NCI-H2107 (cell line): ENCODE measurements at places on chromosomes 6 and 20.

- DNase-seq = no peak
Observed at GRCh38 chr6:37952027-37952426, 132.5 kb downstream of the ZFAND3 start.

DNA sequence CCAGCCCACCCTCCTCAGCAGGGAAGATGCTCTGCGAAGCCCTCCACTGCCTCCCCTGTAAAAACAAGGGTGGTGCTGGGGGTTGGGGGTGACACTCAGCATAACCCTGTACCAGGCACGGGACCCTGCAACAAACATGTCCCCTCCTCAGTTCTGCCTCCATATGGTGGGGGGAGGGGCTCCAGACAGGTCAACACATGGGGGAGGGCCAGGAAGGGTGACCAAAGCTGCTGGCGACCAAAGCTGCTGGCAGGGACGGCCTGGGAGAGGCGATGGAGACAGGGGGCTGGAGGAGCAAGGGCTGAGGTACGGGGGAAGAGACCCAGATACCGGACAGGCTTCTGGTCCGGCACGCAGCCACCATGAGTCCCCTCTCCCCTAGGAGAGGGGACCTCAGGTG, 123.2 kb downstream of the TAF4 start:
- DNase-seq = no peak

GRCh38 chr6:53573299-53573698, 28.4 kb upstream of the GCLC start:
- DNase-seq = no peak

DNA sequence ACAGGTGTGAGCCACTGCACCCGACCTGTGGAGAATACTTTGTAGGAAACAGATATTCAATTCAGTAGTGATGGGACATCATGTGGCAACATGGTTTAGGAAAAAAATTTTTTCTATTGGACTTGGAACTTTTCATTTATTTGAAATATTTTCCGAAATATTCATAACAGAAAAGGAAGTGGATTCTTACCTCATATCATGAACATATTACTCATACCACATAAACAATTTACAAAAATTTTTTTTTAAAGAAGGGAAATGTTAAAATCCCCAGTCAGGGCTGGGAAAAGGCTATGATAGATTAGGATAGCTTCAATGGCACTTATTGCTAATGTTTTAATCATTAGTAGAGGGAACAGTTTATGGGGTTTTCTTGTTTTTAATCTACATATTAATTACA, 6.8 kb upstream of the ALDH8A1 start:
- DNase-seq = no peak

- no peak for DNase-seq
Observed at GRCh38 chr6:130473886-130474285, 108.1 kb downstream of the TMEM200A start.

DNA sequence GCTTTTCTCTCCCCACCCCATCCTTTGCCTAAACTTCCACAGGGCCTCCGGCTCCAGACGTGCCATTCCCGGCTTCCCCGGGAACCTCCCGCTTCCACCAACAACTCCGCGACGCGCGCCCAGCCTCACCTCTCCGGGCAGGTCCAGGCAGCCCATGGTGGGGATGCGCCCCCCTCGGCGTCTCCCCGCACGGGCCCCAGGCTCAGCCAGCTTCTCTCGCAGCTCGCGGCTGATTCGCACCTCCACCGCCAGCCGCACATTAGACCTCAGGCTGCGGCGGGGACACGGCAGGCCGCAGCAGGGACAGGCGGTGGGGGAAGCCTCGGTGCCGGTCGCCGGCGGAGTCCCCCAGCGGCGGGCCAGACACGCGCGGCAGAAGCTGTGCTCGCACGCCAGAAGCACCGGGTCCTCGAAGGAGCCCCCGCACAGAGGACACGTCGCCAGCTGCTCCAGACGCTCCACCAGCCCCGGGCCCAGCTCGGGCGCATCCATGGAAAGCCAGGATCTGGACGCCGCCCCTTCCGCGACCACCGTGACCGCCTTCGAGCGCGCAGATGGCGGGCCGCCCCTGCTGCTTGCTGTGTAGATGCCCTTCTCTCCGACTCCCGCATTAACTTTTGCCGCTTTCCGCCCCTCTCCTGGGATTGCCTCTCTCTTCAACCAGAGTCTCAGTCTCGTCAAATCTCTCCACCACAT, at the start of gene RNF39:
RNF39 (minus strand) TSS at position 676 of the 696 bp plus-strand sequence; CDS start at position 492, 184 bp downstream.
- DNase-seq = no peak

DNA sequence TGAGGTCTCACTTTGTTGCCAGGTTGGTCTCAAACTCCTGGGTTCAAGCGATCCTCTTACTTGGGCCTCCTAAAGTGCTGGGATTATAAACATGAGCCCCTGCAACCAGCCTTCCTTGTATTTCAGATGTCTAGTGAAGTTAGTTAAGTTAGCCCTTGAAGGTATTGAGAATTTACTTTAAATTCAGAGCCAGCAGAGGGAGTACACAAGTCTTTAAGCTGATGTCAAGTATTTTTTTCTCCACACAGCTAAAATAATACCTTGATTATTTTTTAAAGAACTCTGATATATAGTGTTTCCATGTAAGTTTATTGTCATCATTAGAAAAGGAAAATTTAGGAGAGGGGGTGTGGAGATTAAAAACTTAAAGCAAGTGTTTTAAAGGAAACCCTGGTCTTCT, 9.8 kb downstream of the FOXO3 start:
- no peak for DNase-seq

- no peak for DNase-seq
Observed at GRCh38 chr6:148203281-148203925, 139.2 kb upstream of the SASH1 start.

GRCh38 chr6:163323705-163324104, 90.8 kb upstream of the QKI start:
- no peak for DNase-seq

GRCh38 chr20:17909869-17910321, 58.7 kb downstream of the SNX5 start:
- DNase-seq = no peak

DNA sequence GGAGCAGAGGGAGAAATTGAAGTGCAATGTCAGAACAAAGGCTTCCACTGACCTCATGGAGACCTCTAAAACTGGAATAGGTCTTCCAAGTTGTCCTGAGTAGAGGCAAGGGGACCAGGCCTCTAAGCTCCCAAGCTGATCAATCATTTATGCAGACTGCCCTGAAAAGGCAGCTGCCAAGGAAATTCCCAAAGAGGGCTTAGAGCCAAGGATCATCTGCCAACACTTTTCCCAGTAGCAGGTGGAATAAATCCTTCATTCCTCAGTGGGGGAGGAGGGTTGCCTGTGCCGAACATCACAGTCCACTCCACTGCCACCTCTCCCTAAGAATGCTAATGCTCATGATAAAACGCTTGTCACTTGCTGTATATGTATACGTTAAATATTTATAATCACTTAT, 29.3 kb upstream of the RALY start:
- no peak for DNase-seq

DNA sequence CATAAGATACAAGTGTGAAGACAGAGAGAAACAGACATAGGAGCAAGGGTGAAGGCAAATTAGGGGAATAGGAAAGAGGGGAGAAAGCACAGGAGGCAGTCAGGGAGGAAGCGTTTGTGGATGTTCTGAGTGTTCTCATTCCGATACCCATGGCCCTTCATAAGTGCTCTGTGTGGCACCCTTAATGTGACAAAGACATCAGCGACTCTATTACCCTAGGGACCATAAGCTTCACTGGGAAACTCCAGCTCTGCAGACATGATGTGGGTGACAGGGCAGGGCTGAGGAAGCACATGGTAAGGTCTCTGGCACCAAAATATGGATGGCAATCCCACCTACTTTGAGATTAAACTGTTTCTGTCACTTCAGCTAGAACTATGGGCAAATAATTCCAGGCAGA, 33.0 kb downstream of the F13A1 start:
- no peak for DNase-seq

- no peak for DNase-seq
Observed at GRCh38 chr6:156777577-156778453, 637 bp downstream of the ARID1B start.

GRCh38 chr6:82396964-82397751, 33.5 kb downstream of the TPBG start:
- DNase-seq = no peak

DNA sequence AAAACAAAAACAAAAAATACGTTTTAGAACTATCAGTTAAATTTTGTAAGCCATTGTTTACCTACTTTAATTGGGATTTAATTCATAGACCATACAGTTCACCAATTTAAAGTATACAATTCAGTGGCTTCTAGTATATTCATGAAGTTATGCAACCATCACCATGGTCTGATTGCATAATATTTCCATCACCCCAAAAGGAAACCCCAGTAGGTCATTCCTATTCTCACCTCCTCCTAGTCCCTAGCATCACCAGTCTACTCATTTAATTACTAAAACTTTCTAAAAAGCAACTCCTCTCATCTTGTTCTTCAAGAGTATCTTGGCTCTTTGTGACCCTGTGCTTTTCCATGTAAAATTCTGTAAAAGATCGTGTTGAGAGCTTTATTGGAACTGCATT, 60.2 kb downstream of the ASXL1 start:
- DNase-seq = no peak

DNA sequence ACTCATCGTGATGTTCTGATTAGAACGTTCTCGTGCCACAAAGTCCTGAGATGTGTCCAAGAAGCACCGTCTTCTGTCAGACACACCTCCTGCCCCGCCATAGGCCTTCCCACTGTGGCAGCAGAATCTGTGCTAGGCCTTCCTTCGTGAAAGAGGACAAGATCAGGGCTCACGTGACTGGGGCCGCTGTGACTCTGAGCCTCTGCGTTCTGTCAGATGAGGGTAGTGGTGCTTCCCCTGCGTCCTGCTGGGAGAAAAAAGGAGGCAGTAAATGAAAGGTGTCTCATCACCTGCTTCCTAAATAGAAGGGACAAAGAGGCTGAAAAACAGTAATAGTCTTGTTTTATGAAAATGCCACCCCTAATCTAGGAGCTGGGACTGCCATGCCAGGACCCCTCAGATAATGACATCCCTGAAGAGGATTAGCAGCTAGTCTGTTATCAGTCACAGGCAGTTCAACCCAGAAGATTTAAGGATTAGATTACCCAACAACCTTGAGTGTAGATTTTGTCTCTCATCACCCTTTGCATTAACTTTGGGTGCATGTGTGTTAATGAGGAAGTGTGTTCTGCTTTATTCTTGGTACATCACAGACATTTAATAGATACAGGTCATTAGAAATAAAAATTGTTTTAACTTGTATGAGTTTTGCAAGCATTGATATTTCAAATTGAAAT, 4.1 kb downstream of the DNAJC5 start:
- DNase-seq = no peak

GRCh38 chr6:156556811-156557210, 220.4 kb upstream of the ARID1B start:
- no peak for DNase-seq

GRCh38 chr6:110255211-110255750, 75.1 kb downstream of the CDC40 start:
- no peak for DNase-seq

GRCh38 chr20:10366898-10367692, 66.9 kb downstream of the MKKS start:
- DNase-seq = no peak

GRCh38 chr20:23970049-23970448, 18.5 kb downstream of the GGTLC1 start:
- no peak for DNase-seq

GRCh38 chr6:163439997-163440396, 25.5 kb downstream of the QKI start:
- DNase-seq = no peak

DNA sequence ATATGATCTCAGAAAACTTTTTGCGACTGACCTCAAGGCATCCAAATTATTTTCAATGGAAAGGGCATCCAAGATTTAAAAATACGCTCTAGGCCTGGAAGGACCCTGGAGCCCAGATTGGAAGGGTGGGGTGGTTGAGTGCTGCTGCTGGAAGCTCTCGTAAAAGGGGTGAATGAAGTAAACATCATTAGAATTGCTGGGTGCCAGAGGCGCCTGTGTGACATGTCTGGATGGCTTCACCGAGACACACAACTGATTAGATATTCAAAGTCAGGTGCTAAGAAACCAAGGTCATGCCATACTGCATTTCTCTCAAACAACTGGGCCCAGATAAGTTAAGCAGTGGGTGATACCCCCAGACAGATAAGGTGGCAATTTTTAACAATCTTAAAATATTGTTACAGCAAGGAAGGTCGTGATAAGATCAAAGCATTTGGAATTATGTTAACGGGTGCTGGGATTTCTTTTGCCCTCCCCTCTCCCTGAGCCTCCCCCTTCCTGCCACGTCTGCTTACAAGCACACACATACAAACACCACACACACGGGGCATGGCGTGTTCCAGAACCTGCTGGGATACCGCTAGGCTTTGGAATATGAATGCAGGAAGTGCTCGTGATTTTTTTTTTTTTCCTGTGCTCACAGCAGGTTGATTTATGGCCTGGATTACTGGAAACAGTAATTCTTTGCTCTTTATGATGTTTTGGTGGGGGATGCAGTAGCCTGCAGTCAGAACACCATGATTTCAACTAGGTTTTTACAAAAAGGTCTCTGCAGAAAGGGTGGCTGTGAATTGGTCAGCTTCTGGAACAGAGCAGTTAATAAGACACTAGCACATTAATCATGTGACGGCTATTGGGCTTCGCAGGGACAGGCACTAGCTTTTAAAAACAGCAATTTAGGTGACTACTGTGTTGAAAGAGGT, 551.2 kb downstream of the QKI start:
- no peak for DNase-seq

- no peak for DNase-seq
Observed at GRCh38 chr6:169556758-169557548, 144.9 kb downstream of the WDR27 start.

GRCh38 chr20:11401988-11402387, 515.7 kb upstream of the BTBD3 start:
- DNase-seq = no peak

- DNase-seq = no peak
Observed at GRCh38 chr20:32511358-32512046, 73.6 kb downstream of the NOL4L start.

- no peak for DNase-seq
Observed at GRCh38 chr20:35523298-35523888, 6.1 kb downstream of the C20orf173 start.

GRCh38 chr20:4726710-4727397, 5.1 kb downstream of the PRND start:
- DNase-seq = no peak

DNA sequence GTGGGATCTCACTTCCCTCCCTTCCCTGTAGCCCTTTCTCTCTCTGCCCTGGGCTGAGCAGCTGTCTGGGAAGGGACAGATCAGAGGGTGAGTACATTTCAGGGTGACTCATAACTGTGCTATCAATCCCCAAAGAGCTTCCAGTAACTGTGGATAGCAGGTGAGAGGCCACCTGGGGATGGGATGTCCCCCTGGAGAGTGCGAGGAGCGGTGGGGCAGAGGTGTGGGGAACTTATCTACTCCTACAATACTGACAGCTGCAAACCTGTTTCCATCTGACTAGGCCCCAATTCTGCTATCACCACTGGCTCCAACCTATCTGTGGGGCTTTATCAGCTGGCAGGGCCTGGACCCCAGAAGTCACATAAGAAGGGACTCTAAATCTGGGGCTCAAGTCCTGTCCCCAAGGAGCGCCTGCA, 32.6 kb downstream of the KCNK5 start:
- DNase-seq = no peak

DNA sequence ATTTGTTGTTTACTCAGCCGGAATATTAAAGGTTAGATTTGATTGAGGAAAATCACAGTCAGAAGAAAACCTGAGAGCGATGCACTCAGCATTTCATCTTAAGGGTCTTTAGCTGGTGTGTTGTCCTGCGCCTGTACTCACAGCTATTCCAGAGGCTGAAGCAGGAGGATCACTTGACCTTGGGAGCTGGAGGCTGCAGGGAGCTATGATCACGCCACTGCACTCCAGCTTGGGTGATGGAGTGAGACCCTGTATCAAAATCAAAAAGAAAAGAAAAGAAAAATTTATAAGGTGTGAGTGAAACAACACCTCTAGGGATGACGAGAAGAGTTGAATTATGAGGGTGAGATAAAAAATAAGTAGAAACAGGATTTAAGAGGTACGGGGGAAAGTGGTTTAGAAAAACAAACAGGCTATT, 165.0 kb downstream of the TRIM27 start:
- no peak for DNase-seq
